ENCODE measurements at places on chromosomes 5 and 9.

DNA sequence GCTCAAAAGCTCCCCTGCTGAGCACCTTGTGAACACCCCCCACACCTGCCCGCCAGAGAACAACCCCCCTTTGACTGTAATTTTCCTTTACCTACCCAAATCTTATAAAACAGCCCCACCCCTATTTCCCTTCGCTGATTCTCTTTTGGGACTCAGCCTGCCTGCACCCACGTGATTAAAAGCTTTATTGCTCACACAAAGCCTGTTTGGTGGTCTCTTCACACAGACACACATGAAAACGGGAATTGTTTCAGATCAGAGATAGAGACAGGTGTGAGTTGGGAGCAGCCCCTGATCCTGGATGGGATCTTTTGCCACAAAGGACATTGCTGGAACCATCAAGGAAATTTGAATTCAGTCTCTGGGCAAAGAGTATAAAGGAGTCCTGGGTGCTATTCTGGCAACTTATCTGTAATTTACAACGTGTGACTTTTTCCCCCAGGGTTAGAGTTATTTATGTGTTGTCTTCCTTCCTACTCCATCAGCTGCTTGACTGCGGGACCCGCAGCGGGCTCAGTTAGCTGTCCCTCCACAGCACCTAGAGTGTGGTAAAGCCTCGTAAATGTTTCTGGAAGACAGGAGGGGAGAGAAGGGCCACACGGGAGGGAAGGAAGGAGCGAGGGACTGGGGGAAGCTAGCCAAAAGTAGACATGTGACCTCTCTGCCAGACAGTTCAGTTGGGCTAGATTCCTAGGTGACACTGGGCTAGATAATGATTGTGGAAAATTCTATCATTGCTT is 437.0 kb downstream of the ZNF608 start:
- DNase-seq, result no peak

DNA sequence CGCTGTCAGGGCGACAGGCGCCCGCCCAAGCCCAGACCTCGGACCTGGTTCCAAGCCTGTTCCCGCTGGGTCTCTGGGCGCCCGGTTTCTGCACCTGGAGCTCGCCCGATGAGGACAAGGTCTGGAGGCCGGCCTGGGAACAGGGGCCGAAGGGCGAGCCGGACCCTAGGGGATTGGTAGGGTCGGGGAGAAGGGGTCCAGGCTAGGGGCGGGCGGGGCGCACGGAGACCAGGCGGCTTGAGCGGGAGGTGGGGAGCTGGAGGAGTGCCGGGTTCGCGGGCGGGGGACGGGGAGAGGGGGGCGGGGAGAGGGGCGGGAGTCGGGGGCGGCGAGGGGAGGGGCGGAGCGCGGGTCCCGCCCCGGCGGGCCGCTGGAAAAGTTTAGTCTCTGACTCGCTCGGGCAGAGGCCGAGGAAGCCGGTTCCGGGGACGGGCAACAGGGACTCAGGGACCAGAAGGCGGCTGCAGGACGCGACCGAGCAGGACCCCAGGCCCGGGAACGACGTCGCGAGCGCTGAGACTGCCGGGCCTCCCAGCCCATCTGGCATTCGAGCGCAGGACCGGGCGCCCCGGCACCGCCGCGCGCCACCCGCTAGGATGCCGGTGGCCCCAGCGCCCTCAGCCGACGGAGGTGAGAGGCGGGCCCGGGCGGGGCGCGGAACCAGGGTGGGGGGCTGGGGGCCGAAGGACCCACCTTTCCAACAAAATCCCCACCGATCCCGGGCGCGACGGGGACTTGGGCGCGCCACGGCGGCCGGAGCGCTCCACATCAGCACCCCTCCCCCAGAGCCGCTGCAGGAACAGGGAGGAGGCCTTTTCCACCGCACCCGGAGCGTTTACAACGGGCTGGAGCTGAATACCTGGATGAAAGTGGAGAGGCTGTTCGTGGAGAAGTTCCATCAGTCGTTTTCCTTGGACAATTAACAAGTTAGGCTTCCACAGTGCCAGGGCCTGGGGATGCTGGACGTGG is at the start of gene S1PR3:
S1PR3 (plus strand) TSS at position 403 of the 969 bp plus-strand sequence. CDS start 9,733 bp downstream, outside the sequence.
- DNase-seq, result no peak

DNA sequence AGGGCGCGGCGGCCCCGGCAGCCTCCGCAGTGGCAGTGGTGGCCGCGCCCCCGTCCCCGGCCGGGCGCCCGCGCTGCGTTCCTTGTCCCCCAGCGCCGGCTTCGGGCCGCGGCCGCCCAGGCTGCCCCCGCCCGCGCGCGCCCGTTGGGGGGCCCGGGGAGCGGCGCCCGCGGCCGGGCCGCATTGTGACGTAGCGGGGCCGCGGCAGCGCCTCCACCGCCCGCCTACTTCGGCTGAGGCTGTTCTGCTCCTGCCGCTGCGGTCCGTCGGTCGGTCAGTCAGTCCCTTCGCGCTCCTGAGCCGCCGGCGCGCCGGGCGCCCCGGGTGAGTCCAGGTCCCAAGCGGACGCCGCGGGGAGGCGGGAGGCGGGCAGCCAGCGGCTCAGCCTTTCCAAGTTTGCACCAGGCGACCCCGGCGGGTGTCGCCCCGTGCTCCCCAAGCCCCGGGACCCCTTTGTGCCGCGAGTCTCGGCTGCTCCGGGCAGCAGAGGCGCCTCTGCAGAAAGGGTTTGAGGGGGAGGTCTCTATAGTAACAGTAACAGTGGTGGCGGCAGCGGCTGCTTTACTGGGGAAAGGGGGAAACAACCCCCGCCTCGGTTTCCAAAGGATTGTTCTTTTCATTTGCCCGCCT is at the start of gene SNCAIP:
SNCAIP (plus strand) TSS at position 277 of the 630 bp plus-strand sequence. CDS start 78,898 bp downstream, outside the sequence.
- peak; percentile 28 for DNase-seq

- no peak for DNase-seq
Observed at GRCh38 chr5:96004754-96005153, 43.1 kb upstream of the ELL2 start.

GRCh38 chr9:118618084-118618483 is 751.2 kb downstream of the BRINP1 start:
- DNase-seq, result no peak

DNA sequence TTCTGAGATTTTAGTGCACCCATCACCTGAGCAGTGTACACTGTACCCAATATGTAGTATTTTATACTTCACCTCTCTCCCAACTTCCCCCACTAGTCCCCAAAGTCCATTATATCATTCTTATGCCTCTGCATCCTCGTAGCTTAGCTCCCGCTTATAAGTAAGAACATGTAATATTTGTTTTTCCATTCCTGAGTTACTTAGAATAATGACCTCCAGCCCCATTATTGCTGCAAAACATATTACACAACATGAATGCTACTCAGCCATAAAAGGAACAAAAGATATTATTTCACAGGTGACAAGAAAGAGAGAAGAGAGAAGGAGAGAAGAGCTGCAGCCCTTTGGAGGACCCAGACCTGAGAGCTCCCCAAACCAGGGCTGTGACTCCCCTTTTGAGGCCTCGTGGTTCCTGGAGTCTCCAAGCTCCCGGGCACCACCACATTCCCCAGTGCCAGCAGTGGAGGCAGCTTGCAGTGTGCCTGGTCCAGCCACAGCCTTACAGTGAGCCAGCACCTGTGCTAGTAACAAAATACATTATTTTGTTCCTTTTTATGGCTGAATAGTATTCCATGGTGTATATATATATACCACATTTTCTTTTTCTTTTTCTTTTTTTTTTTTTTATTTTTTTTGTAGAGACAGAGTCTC is 194.5 kb upstream of the DAB2 start:
- DNase-seq, result no peak

GRCh38 chr9:72749276-72749675 is 203.6 kb downstream of the ALDH1A1 start:
- DNase-seq, result no peak

- no peak for DNase-seq
Observed at GRCh38 chr5:170874017-170874416, 12.2 kb downstream of the RANBP17 start.

DNA sequence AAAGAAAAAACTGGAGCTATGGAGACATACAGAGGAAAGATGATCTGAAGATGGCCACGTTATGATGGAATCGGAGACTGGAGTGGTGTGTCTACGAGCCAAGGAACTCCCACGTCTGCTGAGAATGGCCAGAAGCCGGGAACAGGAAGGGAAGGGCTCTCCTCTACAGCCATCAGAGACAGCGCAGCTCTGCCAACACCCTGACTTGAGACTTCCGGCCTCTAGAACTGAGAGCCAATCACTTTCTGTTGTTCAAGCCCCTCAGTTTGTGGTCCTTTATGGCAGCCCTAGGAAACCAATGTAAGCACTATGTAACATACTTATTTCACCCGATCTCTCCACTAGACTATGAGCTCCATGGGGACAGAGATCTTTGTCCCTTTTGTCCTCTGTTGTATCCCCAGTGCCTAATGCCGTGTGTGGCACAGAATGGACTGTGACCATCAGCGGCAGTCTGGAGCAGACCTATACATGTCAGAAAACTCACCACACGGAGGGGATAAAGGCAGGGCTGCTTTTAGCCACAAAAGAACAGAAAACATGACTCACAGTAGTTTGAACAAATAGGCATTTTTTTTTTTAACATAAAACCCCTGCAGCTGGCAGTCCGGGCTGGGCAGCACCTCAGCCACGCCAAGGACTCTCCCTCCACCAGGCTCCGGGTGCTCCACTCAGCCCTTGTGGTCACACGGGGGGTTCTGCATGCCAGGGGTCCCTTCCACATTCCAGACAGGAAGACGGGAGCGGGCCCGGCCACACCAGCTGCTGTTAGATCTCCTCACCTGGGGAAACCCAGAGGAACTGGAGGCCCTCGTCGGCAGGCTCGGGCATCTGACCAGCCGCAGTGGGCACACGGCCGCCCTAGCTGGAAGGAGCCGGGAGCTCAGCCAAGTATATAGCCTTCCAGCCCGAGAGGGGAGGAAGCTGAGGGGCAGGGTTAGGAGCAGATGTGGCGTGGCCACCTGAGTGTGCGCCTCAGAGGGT is 16.1 kb upstream of the MXD3 start:
- no peak for DNase-seq

DNA sequence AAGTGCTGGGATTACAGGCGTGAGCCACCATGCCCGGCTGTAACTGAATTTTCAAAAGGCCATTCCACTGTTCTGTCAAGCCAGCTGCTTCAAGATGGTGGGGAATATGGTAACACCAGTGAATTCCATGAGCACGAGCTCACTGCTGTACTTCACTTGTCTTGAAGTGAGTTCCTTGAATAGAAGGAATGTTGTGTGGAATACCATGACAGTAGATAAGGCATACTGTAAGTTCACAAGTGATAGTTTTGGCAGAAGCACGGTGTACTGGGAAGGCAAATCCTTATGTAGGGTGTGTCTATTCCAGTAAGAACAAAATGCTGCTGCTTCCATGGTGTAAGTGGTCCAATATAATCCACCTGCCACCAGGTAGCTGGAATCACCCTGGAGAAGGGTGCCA is 6.6 kb upstream of the PRXL2C start:
- no peak for DNase-seq

- DNase-seq, result no peak
Observed at GRCh38 chr9:92292338-92293074, 991 bp downstream of the IARS1 start.

DNA sequence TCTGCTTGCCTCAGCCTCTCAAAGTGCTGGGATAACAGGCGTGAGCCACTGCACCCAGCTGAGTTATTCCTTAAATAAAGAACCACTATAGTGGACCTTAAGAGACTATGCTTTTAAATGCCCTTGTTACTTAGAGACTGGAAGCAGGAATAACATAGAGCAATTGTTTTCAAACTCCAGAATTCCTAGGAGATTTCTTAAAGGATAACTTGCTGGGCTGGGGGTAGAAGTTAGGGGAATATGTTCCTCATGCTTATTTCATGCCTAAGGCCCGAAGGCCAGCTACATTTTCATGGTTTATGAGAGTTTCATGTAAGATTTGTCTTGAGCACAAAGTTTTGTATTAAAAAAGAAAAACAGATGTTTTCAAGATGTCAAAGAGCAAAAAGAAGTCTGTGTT is 48.2 kb downstream of the CSNK1A1 start:
- DNase-seq, result no peak

- DNase-seq, result no peak
Observed at GRCh38 chr5:73221726-73222125, 48.7 kb downstream of the TMEM174 start.

DNA sequence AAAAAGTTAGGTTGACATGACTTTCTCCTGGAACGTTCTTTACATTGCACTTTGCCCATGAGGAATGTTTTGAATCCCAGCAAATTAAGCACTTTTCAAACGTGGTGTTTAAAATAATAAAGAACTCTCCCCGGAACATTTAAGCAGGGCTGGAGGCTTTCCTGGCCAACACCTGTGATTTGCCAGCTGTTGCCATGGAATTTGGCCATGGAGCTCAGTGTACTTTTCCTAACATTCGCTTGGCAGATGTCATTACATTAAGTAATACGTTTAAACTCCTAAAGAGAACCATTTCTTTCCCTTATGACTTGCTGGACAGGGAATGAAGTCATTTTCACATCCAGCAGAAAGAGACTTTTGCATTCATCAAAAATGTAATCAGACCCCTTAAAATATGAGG is 146.1 kb downstream of the GAS1 start:
- DNase-seq, result no peak

GRCh38 chr9:89553451-89554010 is 51.3 kb upstream of the GADD45G start:
- DNase-seq, result no peak

DNA sequence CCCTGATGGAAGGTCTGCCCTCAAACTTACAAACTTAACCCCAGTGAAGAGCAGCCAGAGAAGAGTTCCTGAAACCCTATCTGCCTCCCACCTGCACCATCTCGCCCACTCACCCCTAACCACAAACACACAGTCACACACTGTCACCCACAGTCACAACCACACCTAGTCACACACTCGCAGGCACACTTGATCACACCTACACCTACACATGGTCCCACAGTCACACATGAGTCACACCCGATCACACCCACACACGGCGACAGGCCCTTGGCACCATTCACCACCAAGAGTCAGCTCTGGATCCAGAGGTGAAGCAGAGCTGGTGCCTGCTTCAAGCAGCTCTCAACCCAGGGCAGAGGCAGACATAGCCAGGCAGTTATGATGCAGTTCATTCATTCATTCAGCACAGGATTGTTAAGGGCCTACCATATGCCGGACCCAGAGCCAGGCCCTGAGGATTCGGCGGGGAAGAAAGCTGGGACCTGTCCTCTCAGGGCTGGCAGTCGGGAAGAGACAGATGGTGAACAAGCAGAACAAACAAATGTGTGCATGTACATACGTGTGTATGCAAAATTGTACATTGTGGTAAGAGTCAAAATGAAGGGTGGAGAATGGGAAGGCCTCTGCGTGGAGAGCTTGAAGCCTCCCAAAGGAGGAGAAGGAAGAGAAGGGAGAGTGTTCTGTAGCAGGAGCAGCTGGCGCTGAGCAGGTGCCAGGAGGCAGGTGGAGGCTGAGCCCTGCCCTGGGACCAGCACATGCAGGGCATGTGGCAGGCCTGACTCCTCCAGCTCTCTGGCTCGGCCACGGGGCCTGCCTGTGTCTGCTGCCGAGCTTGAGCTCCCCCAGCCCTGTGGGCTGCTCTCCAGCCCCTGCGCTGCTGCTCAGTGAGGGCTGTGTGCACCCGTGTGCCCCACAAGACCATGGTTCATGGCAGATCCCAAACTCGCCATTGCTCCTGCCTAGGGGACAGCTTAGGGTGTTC is 6.4 kb downstream of the TSPAN17 start:
- no peak for DNase-seq
